ENCODE measurements at places on chromosomes 11 and 22.

GRCh38 chr11:131767421-131767820, 397.0 kb downstream of the NTM start:
- DNase-seq: peak; percentile 74
- no peak overlapping the region for H3K4me3 ChIP-seq
- H3K27me3 ChIP-seq: no peaks in the 10 kb centered on the region
- no peak overlapping the region for H3K27ac ChIP-seq
- no peaks in the 10 kb centered on the region for H3K36me3 ChIP-seq

- no peak overlapping the region for H3K27ac ChIP-seq
- H3K36me3 ChIP-seq: no peaks in the 10 kb centered on the region
- no peak overlapping the region for H3K4me3 ChIP-seq
- peaks cover 39% of the 10 kb centered on the region for H3K27me3 ChIP-seq
- H3K4me1 ChIP-seq: no peaks in the 10 kb centered on the region
- DNase-seq: no peak
These were observed 9.4 kb upstream of the TRIM29 start for GRCh38 chr11:120147094-120147949.

GRCh38 chr11:129208863-129209262, 16.7 kb upstream of the ARHGAP32 start:
- DNase-seq: peak; percentile 2
- H3K4me1 ChIP-seq: no peaks in the 10 kb centered on the region
- H3K27me3 ChIP-seq: no peaks in the 10 kb centered on the region
- H3K4me3 ChIP-seq: no peak overlapping the region
- H3K27ac ChIP-seq: no peak overlapping the region

DNA sequence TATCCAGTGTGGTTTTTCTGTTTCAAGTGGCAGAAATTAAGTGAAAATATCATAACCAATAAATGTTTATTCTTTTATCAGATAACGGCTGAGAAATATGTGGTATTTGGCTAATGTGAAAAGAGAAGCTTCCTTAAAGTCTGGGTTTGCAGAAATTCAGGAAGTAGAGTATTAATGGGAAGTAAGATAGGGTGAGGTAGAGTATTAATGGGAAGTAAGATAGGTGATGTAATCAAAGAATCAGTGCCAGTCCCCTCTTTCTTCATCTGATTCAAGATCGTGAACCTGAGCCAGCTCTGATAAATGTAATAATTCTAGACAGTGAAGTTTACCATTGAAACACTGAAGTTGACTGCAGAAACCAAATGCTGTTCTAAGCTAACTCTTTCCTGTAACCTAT, 30.9 kb downstream of the TRPC6 start:
- no peak for DNase-seq
- H3K27ac ChIP-seq: peak overlapping the region; percentile 82
- H3K27me3 ChIP-seq: no peaks in the 10 kb centered on the region
- no peak overlapping the region for H3K4me3 ChIP-seq
- H3K36me3 ChIP-seq: no peaks in the 10 kb centered on the region
- peaks cover 16% of the 10 kb centered on the region for H3K4me1 ChIP-seq

DNA sequence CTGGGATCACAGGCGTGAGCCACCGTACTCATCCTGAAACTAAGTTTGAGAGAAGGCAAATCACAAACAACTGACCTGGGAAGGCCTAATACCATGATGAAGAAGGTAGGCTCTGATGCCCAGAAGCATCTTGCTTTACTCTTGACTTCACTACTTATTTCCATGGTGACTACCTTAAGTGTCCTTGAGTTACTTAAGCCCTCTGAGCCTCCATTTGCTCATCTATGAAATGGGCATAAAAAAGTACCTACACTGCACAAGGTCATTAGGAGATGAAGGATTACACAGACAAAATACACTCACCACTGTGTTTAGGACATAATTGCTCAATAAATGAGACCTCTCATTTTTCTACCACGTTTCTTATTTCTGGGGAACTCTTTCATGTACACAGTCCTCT, 27.9 kb downstream of the EIF4ENIF1 start:
- no peak overlapping the region for H3K27ac ChIP-seq
- no peak for DNase-seq
- no peaks in the 10 kb centered on the region for H3K27me3 ChIP-seq
- H3K4me1 ChIP-seq: no peaks in the 10 kb centered on the region

DNA sequence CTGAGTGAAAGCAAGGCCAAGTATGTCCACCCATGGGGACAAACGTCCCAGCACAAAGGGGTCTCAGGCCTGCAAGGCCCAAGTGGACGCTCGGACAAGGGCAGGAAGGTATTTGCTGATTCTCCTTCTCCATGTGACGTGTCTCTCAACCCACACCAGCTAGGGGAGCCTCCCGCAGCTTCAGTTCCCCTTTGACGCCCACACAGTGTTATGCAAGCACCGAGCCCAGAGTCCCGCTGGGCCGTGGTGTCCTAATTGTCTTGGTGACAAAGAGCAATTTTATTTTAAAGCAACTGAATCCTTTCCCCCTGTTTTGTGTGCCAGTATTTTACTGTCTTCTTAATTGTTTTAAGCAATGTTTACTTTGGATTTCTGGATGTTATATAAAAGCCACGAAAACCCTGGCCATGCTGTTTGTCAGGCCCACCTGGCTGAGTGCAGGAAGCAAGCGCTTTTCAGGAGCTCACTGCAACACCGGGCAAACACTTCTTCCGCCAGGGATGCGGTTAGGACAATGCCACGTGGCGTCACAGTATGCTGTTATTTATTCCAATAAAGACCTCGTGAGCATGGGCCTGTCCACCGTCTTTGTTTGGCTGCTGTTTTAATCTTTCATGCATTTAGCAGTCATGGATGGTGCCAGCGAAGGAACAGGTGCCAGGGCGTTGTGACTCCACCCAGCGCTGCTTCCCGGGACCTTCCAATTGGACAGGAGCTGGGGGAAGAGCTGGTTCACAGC, 8.2 kb upstream of the PARVG start:
- H3K27ac ChIP-seq: no peak overlapping the region
- no peak for DNase-seq
- peaks cover 2% of the 10 kb centered on the region for H3K36me3 ChIP-seq
- no peaks in the 10 kb centered on the region for H3K27me3 ChIP-seq

DNA sequence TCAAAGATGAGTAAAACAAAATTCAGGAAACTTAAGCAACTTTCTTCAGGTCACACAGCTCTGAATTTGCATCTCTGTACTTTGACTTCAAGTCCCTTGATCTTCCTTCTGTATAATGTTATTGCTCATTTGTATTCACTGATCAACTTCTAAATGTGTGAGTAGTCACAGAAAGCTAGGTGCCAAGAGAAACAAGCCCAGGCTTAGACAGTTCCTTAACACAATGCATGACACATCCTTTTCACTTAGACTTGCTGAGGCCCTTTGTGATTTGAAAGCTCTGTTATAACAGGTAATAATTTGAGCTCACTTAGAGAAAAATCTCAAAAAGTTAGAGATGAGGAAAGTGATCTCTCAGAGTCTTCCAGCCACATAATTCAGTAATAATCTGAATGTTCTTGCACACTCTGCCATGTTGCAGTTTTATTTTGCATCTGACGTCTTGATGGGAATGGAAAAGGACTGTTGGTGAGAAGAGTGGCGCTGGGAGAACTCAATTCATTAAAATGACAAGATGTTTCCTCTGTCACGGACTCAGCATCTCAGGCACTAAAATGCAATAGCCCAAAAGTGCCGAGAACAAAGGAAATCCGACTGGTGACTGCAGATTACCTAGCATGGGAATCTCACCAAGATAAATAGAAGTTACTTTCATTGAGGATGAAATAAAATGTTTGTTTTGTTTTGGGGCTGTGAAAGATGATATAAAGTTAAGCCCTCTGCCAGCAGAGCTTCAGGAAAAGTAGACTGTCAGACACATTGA, 665.3 kb downstream of the OPCML start:
- H3K27me3 ChIP-seq: no peaks in the 10 kb centered on the region
- H3K4me1 ChIP-seq: no peaks in the 10 kb centered on the region
- no peak overlapping the region for H3K27ac ChIP-seq
- DNase-seq: peak; percentile 37
- no peaks in the 10 kb centered on the region for H3K36me3 ChIP-seq
- H3K4me3 ChIP-seq: no peak overlapping the region

DNA sequence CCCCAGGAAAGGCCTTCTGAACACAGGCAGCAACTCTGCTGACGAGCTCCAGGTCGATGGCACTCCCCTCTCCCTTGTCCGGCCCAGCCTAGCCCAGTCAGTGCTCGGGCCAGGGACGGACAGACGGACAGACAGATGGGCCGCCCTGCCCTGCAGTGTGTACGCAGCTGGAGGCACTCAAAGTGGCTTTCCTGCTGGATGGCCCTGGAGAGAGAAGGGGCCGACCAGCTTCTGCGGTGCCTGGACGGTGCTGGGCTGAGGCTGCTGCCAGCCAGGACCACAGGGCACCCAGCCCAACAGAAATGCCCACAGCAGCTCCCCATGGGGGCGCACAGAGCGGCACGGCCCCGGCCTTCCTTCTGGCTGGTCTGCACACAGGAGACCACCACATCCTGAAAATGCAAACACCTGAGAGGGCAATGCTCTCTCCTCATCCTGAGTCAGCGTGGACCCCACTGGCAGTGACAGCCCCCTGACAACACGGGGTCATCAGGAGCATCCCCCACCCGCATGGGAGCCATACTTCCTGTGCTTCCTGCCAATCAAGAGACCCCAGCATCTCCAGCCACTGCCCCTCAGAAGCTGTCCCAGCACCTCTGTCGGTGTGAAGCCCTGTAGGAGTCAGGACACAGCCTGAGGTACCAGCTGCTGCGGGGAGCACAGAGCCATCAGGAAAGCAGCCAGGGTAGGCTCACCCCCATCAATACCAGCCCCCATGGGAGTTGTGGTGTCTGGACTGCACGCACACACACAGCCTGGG, 692 bp upstream of the MOB2 start:
- no peaks in the 10 kb centered on the region for H3K27me3 ChIP-seq
- no peaks in the 10 kb centered on the region for H3K36me3 ChIP-seq
- H3K4me1 ChIP-seq: peaks cover 2% of the 10 kb centered on the region
- H3K4me3 ChIP-seq: no peak overlapping the region
- no peak for DNase-seq
- H3K27ac ChIP-seq: no peak overlapping the region
